ENCODE measurements at places on chromosomes 6 and 20.

DNA sequence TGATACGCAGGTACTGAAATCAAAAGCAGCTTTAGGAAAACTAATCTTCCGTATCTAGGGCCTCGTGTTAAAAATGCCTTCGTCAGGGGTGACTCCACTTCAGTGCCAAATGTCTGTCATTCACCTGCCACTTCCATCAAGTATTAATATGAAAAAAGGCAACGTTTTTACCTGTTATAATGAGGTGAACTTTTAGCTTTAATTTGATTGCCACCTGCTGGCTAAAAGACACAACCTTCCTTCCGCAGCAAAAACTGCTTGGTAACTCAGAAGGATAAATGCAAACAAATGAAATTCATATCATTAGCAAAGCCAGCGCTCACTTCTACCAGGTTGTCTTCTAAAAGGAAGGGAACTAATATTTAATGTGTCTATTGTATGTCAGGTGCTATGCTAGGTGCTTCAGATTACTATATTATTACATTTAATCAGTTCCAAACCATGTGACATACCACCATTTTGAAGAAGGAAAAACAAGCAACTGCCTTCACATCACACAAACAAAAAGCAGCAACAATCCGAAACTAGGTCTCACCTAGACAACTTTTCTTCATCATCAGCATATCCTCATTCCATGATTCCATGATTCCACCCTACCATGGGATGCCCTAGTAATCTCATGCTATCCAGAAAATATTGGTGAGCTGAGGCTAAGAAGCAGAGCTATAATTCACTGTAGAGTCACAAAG, 20.6 kb upstream of the ARHGAP18 start:
- no peak for DNase-seq

- DNase-seq, result no peak
These were observed 73.1 kb downstream of the OPN5 start for GRCh38 chr6:47854971-47855370.

DNA sequence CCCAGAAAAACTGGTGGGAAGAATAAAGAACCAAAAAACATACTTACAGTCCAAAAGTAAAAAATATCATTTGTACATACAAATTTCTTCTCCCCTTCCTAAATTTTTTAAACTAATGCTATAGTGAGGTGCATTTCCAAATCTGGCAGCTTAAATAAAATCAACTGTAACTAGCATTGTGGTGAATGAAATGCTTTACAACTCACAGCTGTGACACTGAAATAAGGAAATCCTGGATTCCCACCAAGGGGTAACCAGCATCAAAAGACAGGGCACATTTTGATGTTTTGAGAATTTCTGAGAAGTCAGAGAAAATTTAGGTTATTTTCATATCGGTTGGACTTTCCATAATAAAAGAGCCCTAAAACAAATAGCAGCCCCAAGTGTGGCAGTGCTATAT, 27.3 kb downstream of the BACH2 start:
- no peak for DNase-seq

DNA sequence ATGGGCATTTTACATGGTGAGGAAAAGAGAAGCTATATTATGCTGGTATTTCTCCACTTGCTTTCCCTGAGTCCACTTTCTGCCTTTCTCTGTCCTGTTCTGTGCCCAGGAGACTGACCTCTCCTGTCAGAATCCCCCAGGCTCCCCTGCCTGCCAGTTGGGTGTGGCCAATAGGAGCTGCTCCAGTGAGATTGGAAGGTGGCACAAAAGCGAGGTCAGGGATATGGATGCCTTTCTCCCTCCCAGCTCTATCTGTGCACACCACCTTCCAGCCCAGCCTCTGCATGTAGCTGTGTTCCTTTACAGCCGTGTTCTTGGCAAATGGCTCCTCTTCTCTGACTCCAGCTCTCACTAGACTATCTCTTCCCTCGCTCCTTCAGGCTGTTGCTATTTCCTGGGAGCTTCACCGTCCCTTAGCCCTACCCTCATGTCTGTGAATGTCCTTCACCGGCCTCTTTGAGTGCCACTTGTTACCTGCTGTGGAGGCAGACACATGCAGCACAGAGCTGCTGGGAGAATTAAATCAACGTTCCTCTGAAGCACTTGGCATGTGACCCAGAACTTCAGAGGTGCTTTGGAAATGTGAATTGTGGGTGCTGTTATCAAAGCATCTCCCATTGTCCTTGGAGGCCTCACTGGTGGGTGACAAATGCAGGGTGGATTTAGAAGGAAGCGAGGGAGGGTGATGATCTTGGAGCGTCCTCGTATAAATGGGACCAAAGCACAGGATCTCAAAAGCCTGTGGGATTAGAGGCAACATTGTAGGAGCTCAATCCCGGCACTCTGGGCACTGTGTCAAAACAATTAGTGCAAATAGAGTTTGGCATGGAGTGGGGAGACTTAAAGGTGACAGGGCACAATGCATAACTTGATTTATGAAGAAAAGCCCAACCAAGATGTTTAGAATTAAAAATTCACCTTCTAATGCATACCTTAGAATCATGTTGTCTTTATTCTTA, 28.9 kb upstream of the RALGAPA2 start:
- no peak for DNase-seq

- DNase-seq, result no peak
These were observed 113.0 kb downstream of the MTFR2 start for GRCh38 chr6:136137008-136137692.

- DNase-seq, result no peak
These were observed 274.9 kb downstream of the UTRN start for GRCh38 chr6:144559865-144560593.

GRCh38 chr6:111406200-111406721, 76.8 kb downstream of the REV3L start:
- peak; percentile 95 for DNase-seq

DNA sequence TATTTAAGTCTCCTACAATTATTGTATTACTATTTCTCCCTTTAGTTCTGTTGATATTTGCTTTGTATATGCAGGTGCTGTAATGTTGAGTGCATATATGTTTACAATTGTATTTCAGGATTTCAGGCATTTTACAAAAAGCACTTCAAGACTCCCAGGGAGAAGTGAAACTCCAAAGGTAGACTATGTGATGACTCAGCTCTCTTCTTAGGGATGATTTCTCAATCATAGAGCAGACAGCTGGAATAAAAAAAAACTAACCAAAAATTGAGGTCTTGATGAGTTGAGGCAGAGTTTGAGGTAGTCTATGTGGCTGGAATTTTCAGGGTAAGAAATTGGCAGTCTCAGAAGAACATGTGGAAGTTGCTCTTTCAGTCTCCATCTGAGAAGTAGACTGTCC, 786.1 kb downstream of the TFAP2A start:
- DNase-seq, result peak; percentile 84

GRCh38 chr6:8229915-8230756, 127.8 kb upstream of the EEF1E1 start:
- DNase-seq, result no peak

GRCh38 chr6:147278891-147279290, 74.7 kb downstream of the STXBP5 start:
- DNase-seq, result no peak

DNA sequence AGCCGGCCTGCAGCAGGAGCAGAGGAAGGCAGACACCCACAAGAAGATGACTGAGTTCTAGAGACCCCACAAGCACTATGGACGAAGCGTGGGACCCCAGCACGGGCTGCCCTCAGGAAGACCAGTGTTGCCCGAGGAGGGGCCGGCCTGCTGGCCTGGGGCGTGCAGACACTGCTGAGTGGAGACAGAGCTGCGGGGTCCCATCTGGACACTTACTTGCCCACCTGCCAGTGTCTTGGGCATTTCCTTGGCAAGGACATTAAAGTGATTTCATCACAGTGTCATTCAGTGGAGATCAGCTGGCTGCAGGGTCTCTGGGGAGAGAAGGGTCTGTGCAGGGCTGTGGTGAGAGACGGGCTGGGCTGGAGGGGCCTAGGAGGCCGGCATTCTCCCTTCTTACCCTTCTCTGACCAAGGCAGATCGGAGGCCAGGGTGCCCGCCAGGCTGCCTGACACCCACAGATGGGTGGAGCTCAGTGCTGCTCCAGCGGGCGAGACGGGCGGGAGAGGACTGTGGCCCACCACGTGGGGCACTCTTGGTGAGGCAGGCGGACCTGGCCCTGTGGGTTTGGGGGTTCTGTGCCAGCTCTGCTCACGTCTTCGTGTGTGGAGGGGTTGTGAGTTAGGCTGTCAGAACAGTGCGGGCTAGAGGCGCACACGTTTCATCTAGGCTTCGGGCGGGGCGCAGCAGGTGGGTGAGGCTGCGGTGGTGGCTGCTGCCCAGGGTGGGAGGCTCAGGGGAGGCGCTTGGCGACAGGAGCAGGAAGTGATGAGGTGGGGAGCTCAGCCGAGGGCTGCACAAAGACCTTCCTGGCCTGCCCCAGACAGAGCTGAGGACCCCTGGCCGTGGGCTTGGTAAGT, at the start of gene LIME1:
Gene LIME1, plus strand, starts transcription at position 806 of the 860 bp plus-strand sequence. CDS start 886 bp downstream, outside the sequence.
- no peak for DNase-seq

DNA sequence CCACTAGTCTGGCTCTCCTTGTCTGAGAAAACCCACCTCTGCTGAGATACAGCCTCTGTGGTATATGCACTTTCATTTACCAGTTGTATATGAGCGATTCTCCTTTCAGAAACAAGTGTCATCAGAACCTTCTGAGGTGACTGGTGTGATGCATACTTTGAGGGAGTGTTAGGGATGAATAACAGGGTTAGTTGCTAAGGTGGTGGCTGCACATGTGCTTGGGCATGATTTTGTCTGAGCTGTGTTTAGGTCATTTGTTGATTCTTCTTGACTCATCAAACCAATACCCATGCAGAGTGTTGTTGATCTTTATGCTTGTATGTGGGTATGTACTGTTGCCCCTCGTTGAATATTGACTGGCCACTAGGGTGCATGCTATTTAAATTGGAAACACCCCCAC, 25.7 kb downstream of the DTD1 start:
- no peak for DNase-seq

- no peak for DNase-seq
These were observed 5.0 kb downstream of the MDFI start for GRCh38 chr6:41642960-41643898.

DNA sequence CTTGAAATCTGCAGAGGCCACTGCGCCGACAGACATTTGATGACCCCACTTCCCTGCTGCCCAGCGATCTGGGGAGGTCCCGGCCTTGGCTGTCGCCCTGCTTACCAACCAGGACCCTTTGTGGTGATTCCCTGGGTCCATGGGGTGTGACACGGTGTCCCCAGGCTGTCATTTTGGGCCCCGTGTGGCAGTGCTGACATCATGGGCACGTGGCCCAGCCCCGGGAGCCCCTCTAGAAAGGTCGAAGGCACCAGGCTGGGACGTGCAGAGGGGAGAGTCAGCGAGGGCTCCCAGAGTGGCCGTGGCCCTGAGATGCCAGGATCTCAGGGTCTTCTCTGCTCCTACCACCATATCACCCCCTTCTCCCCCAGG, 170.0 kb downstream of the TAF4 start:
- DNase-seq, result no peak

- DNase-seq, result no peak
These were observed 8.1 kb upstream of the ZNFX1 start for GRCh38 chr20:49285813-49286494.

DNA sequence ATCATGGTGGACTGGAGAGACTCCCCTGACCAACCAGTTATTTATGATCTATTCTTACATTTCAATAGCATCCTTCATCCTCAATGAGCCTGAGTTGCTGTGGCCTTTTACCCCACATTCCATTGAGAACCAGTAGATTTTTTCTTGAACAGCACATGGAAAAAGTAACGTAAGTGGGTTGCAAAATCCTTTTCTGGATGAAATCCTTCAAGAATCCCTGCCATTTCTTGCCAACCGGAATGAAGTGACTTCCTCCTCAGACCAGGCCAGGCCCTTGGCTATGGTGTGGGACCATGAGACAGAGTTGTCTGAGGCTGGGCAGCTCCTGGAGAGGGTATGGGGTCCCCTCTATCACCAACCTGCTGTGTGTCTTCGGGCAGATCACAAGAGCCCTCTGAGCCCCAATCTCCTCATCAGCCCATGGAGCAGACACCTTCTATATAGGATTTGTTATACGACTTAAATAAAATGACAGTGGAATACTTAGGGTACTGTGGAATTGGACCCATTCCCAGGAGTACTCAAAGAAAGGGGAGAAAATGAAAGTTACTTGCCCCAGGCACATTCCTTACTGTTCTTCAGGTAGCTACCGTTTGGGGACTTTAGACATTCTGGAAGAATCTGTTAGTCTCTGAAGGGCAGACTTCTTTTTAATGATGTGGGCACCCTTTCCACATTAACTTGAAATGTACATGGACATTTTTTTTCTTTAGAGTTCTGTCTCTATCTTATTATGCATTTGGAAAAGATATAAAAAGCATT, 10.9 kb downstream of the EYA2 start:
- DNase-seq, result no peak
